ENCODE measurements at places on chromosomes 3 and 15.

GRCh38 chr3:162647321-162647720, 1150.7 kb downstream of the OTOL1 start:
- DNase-seq: no peak

DNA sequence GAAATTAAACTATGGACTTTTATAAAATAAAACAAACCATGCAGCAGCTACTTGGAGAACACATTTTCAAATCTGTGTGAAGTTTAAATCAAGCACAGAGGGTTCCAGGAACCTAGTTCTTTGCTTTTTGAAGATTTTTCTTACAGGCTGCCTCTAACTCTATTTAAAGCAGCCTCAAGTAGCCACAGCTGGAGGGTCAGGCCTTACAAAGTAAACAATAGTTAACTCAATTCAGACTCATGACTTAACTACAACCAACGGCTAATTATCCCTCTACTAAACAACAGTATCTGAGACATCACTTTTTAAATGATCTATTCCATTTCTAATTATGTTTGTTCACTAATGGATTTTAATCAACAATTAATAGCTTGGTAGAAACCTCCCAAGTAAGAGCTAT, 9.8 kb downstream of the LRIG1 start:
- no peak for DNase-seq

DNA sequence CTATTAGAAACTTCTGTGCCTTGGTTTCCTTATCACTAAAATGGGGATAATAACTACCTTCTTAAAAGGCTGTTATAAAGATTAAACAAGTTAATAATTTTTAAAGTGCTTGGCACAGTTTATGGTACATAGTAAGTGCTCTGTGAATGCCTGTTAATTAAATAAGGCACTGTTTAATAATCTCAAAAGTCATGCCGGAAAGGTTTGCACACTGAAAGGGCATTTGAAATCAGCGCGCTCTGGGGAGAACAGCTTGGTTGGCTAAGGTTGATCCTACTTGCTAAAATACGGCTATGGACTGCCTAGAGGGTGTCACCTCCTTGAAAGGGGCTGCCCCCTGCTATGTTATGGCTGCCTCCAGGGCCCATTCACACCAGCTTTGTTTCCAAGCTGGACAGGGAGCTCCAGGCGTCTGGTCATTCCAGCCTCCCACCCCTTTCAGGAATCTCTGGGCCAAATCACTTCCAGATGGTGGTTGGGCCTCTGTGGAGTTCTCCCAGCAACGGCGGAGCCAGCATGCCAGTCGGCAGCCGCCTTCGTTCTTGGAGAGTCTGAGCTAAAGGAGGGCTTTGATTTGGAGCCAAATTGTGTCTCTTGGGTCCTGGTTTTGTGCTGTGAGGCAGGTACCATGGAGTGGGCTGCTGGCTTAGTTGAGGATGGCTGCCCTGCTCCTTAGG, 5.9 kb downstream of the FLNB start:
- no peak for DNase-seq

GRCh38 chr15:101266034-101266433, 11.3 kb downstream of the SELENOS start:
- DNase-seq: no peak

DNA sequence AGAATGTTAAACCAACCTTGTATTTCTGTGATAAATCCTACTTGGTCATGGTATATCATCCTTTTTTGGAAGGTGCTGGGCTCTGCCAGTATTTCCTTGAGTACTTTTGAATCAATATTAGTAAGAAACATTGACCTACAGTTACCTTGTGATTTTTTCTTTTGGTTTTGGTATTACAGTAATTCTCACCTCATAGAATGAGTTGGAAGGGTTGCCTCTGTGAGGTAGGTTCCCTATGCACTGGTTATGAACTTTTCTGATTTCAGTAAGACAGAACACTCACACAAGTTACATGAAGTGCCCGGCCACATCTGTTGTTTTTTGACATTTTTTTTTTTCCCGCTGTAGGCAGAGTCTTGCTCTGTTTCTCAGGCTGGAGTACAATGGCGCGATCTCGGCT, 20.0 kb downstream of the PCCB start:
- DNase-seq: no peak

- no peak for DNase-seq
Measured at GRCh38 chr3:30333903-30334302, 272.5 kb upstream of the TGFBR2 start.

DNA sequence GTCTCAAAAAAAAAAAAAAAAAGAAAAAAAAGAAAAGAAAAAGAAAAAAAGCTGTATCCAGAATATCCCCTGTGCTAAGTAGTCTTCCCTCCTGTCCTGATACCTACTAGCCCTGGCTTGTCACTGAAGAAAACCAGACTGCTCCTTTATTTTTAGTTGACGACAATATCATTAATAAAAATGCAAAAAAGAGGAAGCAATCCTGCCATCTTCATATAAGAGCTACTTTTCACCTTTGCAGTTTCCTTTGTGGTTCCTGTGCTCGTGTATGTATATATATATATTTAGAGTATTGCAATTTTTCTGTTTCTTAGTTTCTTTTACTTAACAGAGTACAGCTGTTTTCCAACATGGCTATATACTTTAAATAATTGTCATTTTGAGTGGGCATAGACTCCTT, 13.6 kb downstream of the C3orf20 start:
- DNase-seq: no peak

- DNase-seq: no peak
Measured at GRCh38 chr15:66017792-66018487, 148.6 kb downstream of the RAB11A start.

GRCh38 chr3:46639221-46639620, 26.9 kb downstream of the FAM240A start:
- no peak for DNase-seq

DNA sequence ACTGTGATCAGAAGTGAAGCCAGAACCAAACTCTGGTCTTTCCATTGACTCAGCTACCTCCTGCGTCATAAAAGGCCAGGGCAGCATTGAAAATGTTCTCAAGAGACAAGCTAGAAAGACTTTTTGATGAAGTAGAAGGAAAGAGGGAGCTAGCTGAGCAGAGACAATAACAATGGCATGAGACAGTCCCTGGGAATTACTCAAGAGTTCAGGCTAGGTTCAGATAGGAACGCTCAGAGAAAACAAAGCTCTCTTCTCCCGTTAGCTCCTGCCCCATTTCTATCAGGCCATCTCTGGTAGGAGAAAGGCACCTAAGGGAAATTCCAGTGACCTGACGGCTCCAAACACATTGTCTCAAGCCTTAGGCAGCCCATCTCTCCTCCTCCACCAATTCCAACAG, 7.0 kb upstream of the OXTR start:
- DNase-seq: no peak

GRCh38 chr3:8501371-8502131, at the start of gene LMCD1:
Gene LMCD1 (plus strand): TSS chr3:8501823. CDS start chr3:8501939, 116 bp downstream.
- DNase-seq: peak; percentile 82

- DNase-seq: no peak
Measured at GRCh38 chr15:66875588-66876420, 173.8 kb downstream of the SMAD6 start.

Data from stimulated activated CD4-positive, alpha-beta T cell treated with anti-CD3 and anti-CD28 coated beads, Interleukin-4, amount 100 ng/mL, for 24 hours (primary cell).